AML-193 (cell line): ENCODE measurements at places on chromosomes 4 and X.

DNA sequence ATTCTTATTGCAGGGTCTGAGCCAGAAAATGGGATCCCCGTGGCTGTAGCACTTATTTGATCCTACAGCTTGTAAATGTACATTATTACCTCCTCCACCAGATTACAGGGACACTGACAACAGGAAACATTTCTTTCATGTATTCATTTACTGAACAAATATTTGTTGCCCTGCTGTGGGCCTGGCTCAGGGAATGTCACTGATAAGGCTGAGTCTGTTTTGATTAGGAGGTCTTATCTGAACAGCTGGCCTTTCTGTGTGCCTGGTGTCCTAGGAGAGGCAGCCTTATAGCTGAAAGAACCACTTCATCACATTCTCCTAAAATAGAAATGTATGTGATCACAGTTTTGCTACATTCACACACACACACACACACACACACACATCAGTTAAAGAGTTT is 45.5 kb upstream of the PROM1 start:
- no peak for DNase-seq

DNA sequence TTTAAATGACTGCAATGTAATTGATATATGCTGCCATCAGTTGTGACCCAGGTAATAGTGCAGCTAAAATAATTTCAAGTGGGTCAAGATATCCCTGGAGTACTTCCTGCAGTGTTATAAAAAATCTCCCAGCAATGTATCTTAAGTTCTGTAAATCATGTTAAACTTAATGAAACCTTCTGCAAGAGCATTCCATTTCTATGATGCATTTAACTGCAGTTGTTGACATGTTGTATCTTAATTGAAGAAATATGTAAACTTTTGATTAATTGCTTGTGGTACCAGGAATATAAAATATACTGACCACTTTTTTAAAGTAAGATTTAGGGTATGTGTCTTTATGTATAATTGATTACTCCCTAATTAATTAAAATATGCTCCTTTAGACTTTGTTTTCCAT is 213.6 kb downstream of the AFF2 start:
- DNase-seq, result no peak

GRCh38 chr4:3732076-3733028 is 33.8 kb upstream of the ADRA2C start:
- no peak for DNase-seq

DNA sequence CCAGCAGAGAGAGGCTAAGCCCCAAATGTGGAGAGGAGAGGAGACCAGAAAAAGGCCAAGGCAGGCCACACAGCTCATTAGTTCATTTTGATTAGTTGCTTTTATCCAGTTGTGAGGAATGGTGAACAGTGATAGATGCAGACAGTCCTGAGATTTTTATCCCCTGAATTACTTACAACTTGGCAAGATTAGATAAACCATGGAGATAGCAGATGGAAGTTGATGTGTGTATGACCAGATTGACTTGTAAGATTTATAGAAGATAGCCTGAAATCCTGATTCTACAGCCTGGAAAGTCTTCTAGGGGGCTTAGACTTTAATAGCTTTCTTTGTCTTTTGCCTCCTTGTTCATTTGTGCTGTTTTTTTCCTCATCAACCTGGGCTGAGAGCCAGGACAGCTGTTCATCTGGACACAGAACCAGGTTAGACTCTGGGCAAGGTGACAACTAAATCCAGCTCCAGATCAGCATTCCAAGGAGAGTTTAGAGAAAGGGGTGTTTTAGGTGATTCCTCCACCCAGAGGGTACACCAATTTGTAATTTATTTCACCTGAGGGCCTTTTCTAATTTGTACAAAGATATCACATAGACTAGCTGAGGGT is 215.5 kb downstream of the SPATA18 start:
- DNase-seq, result no peak

GRCh38 chrX:70331161-70331560 is 41.3 kb downstream of the KIF4A start:
- no peak for DNase-seq

GRCh38 chr4:184856277-184856609 is 30.5 kb upstream of the ACSL1 start:
- peak; percentile 71 for DNase-seq

- DNase-seq, result peak; percentile 2
Measured at GRCh38 chrX:16138108-16138427, 14.7 kb downstream of the GRPR start.

- no peak for DNase-seq
Measured at GRCh38 chrX:42616981-42617380, 161.0 kb downstream of the PPP1R2C start.

GRCh38 chr4:185020293-185020808 is 2.1 kb downstream of the HELT start:
- no peak for DNase-seq

DNA sequence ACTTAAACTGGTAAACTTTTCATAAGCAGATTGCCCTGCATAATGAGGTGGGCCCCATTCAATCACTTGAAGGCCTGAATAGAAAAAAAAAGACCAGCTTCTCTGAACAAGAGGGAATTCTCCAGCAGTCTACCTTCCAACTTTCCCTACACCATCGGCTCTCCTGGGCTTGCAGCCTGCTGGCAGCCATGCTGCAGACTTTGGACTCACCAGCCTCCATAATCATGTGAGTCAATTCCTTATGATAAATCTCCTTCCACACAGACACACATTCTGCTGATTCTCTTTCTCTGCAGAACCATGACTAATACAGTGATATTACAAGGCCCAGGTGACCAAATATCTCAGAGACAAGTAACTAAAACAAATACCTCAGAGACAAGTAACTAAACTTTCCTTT is 113.8 kb upstream of the WDR17 start:
- no peak for DNase-seq

DNA sequence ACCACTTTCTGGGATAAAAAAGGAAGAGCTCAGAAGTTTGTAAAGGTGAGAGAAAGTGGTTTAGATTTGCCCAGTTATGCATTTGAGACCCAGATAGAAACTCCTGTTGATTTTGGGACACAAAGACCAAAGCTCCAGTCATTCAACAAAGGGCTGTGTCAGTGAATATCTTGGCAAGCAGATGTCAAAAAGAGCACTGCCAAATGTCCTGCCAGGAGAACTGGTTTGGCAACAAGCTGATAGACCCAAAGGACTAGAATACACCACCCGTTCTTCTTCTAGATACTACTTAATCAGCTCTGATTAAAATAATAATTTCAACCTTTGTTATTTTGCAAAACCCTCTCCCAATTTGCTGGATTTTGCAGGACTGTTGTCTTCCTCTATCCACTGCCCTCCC is 121.4 kb downstream of the NHS start:
- DNase-seq, result no peak

DNA sequence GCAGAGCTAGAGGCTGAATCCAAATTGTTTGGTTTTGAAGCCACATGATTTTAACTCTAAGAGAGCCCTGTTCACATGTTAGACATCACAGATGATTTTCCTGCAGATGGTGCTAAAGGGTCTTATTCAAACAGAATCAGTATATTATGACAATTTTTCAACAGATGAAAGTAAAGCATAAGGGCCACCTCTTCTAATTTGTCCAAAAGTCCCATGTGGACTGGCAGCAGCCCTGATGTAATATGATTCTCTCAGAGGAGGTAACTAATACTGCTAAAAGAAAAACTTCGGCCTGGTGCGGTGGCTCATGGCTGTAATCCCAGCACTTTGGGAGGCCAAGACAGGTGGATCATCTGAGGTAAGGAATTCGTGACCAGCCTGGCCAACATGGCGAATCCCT is 26.0 kb upstream of the SETD7 start:
- DNase-seq, result no peak

GRCh38 chr4:24489870-24490269 is 94.5 kb downstream of the DHX15 start:
- no peak for DNase-seq

DNA sequence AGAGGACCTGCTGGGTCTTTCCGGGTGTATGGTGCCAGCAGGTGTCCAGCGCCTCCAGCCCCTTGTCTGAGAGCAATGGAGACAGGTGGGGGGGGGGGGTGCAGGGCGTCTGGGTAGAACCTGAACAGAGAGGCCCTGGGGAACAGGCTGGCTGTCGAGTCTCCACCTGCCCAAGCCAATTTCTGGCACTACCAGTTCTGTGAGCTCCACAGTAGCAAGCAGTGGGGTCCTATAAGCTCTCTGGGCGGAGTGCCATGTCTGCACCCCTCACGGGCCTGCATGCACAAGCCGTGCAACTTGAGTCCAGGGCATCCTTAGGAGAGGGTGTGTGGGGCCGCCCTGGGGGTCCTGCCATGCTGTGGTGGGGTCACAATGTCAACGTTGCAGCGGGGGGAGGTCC is 10.1 kb upstream of the FGFR3 start:
- no peak for DNase-seq

GRCh38 chr4:37595875-37596680 is 90.1 kb downstream of the RELL1 start:
- no peak for DNase-seq

DNA sequence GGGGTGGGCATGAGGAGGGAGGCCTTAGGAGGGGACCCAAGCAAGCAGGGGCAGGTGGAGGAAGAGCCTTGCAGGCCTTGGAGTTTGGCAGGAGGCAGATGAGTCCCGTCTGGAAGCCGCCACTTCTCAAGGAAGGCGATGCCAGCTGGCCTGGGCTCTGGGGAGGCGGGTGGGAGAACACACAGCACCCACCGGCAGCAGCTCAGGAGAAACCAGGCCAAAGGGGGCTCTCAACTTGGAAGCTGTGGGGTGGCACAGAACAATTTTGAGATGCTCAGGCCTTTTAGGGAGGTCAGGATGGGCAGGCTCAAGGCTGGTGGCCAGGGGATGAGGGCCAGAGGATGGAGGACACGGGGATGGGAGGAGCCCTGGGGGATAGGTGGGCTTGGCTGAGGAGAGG is 11.6 kb upstream of the DUSP9 start:
- no peak for DNase-seq

- no peak for DNase-seq
Measured at GRCh38 chr4:135838889-135839288, 1637.3 kb upstream of the PABPC4L start.

DNA sequence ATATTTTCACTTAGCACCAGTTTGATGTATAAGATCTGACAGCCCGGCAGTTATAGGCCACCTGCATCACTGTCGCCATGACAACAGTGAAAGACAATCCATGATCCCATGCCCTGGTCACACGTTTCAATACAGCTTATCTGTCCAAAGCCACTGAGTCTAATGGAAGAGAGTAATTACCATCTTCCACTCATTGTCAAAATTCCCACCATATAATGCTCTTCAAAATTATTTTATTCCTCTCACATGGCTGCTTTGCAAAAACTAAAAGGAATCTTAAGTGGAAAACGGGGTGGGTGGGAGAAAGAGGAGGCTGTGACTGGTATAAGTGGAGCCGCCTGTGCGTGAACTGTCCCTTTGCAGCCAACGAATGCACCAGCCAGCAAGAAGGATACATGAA is 44.2 kb downstream of the MAML3 start:
- no peak for DNase-seq

DNA sequence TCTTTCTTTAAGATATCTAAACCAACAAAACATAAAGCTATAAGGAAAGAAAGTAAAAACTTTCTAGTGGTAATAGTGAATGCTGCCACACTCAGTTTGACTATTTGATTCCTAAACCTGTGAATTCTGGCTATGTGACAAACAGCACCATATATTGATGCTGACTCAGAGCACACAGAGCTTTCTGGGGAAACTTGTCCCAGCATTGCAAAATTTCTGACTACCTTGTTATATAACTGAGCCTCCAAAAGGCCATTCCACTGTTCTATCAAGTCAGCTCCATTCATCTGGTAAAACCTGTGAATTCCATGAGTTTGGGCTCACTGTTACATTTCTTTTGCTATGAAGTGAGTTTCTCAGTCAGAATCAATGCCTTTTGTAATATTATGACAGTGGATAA is 1229.7 kb downstream of the PCDH18 start:
- DNase-seq, result no peak

GRCh38 chr4:145936997-145937901 is 1.4 kb downstream of the ZNF827 start:
- no peak for DNase-seq
